ENCODE measurements at places on chromosomes 16 and 17. TPM values are rescaled to one million over a fixed set of nuclear protein-coding genes. Genes with fewer than 3 reads are reported as not detected.
A peak's percentile ranks its signal among the peaks of the same experiment; 100 is the strongest.

GRCh38 chr17:44968225-44969143 lies at the start of gene C1QL1:
Gene C1QL1, minus strand, starts transcription at chr17:44968303. Its CDS starts 255 bp downstream, at chr17:44968048.
- peak; percentile 94 for DNase-seq

DNA sequence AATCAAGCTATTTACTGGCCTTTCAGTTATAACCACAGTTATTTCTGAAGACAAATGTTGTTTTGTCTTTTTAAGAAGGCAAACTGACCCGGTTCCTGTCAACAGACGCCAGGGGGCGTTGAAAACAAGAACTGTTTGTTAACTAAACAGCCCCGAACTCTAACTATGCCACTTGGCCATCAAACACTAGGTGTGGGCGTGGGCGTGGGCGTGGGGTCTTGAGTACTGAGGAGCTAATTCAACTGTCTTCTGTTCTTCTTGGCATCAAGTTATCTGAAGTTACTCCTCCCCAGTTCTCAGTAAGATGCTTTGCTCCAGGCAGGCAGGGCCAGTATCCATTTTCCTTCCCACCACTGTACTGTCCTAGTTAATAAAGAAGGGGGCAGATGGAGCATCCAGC lies 63.3 kb upstream of the MTMR4 start:
- no peak for DNase-seq

DNA sequence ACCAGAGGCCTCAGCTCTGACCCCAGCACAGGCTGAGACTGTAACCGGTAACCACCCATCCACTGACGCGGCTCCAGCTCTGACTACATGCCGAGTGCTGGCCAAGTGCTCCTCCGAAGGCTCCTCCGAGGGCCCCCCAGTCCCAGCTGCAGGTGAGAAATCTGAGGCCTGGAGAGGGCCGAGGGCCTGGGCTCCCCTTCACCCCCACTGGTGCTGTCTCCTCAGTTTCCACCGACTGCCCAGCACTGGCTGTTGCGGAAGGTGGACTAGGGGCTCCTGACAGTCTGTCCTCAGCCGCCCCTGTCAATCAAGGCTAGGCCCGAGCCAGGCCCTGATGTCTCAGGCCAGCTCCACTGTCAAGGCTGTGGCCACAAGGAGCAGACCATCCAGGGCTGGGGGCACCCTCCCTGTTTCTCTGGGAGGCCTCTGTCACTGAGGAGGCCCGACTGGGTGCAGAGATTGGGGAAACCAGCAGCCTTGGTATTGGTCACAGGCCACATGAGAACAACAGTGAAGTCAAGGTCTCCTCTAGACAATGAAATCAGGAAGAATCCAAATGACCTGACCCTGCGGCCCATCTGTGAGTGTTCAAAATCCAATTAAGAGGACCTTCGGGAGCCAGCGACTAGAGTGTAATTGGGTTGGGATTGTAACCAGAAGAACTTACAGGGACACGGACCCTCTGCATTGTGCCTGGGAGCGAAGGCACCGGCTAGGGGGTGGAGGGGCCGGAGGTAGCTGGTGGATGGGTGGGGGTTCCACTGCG lies 5.1 kb downstream of the TMEM235 start:
- no peak for DNase-seq

DNA sequence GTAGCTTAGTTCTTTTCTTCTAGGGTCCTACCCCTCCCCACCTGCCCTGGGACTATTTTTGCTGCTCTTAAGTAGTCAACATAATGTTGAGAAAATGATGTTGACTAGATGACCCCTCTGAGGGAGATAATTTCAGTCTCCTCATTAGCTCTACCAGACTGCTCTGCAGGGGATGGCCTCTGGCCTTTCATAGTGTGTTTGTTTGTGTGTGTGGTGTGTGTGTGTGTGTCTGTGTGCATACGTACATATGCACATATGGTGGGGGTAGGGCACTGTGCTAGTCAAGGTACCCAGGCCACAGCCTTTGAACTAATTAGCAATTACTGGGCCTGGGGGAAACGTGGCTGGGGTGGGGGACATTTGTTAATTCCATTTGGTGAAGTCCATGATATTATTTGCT lies 254.0 kb downstream of the SHISA9 start:
- DNase-seq, result no peak

DNA sequence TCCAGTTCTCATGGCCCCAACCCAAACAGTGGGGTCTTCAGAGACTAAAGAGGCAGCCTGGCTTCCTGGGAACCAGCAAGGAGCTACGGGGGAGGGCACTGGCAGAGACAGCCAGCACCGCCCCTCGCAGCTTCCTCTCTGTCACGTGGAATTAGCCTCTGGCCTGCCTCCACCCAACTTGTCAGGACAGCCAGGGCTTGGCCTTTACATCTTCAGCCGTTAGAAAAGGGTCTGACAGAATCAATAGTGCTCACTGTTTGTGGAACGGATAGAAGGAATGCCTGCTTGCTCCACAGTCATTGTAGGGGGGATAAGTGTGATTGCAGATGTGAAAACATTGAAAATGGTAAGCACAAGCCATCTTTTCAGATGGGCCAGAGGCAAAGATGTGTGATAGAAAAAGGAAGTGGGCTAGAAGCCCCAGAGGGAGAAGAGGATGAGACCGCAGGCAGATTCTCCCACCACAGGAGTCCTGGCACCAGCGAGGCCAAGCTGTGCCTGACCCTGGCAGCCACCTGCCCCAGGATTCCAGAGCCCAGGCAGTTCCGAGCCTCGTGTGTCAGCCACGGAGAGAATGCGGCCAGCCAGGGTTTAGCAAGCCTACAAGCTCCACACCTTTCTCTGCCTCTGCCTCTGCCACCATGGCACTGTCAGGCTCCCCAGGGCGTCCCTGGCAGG lies 18.6 kb downstream of the GRIN2C start:
- no peak for DNase-seq

DNA sequence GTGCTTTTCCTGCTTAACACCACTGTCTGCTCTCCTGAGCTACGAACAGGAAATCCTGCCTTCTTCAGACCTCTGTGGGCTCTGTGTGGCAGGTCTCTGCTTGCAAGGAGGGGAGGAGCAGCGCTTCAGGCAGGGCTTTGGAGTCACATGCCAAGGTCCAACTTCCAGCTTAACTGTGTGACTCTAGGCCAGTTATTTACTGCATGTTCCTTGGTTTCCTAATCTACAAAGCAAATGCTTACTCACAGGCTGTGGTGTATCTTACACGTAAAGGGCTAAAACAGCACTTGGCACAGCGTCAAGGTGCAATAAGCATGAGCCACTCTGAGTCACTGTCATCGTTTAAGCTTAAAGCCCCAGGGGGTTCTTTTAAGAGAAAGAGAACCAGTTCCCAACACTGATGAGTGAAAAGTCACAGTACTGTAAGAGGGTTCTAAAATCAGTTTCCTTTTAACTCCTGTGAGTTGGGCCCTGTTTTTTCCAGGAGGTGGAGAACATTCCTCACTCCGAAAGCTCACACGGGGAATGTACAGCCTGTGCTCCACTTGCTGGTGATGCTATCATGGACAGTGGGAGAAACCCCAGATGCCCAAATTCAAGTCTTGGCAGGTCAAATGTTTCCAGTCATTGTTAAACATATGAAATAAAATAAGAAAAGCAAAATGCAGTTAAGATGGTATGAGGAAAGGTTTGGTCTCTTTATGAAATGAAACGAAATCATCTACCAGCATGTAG lies 54.1 kb upstream of the BCAR1 start:
- no peak for DNase-seq

The KRTAP4-6 gene
- total RNA-seq, result not detected

DNA sequence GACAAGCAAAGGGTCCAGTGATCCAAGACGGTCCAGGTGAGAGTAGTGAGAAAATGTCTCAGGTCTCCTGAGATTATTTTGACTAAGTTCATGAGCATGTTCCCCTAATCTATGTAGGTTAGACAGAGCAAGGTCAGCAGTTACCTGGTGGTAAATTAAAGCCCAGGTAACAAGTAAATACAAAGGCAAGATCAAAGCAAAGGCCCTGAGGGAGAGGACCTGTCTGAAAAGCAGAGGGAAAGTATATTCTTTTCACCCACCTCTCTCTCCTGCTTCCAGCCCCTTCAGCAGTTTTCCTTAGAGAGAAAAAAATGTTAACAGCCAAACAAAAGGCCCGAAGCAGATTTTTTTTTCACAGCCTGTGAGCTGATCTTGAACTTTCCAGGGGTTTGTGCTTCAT lies 302.7 kb downstream of the MAP2K6 start:
- DNase-seq, result no peak

The OR3A2 gene
- 0.65 TPM for total RNA-seq

- DNase-seq, result no peak
Measured at GRCh38 chr16:407253-407652, 5.6 kb downstream of the DECR2 start.

The FNDC8 gene
- total RNA-seq, result not detected

GRCh38 chr17:62876063-62876462 lies 67.9 kb upstream of the MARCHF10 start:
- DNase-seq, result no peak

- no peak for DNase-seq
Measured at GRCh38 chr17:16909472-16910246, 62.3 kb downstream of the TNFRSF13B start.

DNA sequence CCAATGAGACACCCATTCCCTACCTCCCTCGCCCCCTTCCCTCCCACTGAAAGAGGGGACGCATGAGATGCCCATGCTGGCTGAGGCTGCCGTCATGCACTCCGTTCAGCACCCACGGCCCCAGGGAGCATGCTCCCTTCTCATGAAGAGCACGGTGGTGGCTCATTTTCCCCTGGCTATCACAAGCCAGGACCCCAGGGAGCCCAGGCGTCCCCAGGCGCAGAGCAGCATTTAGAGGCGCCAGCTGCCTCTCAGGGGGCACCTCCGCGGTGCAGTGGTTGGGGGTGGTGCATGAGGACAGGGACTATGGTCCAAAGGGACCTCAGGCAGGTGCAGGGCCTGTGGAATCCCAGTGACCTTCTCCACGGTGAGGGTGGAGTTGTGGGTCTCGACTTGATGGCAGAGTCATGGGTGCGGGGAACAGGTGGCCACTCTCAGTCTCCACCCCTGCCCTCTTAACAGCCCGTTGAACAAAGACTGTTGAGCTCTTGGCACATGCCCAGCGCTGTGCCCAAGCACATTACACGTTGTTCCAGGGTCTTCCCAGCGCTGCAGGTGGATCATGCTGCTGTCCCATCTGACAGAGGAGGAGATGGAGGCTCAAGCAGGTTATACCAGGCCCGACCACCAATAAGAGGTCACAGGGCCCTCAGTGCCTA lies 13.6 kb downstream of the KIF19 start:
- no peak for DNase-seq

DNA sequence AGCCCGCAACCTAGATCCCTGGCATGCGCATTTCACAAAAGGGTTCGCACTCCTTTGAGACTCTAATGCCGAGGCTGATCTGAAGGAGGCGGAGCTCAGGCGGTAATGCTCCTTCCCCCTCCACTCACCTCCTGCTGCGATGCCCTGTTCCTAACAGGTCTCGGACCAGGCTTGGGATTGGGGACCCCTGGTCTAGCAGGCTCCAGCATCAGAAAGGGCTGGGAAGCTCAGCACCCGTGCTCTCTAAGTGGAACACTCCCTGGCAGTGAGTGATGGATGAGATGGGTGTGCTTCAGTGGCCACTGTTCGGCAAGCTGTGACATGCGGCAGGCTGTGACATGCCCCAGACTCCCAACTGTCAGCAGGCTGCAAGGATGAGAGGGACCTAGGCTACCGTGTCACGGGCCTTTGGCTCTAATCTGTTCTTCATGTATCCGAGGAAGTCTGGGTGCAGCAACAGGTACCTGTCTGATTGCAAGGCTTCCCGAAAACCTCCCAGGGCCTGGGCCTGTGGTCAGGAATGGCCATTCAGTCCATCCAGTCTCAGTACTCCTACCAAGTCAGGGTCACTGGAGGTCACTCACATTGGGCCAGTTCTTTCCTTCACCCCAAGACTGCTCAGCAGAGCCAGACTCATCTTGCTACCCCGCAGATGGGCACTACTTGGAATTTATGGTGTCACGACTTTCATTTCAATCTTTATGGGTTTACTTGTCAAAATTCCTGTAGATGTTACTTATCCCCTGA lies 1.3 kb upstream of the ST6GALNAC2 start:
- DNase-seq, result no peak

GRCh38 chr17:50362661-50363060 lies 10.3 kb downstream of the MRPL27 start:
- DNase-seq, result no peak

DNA sequence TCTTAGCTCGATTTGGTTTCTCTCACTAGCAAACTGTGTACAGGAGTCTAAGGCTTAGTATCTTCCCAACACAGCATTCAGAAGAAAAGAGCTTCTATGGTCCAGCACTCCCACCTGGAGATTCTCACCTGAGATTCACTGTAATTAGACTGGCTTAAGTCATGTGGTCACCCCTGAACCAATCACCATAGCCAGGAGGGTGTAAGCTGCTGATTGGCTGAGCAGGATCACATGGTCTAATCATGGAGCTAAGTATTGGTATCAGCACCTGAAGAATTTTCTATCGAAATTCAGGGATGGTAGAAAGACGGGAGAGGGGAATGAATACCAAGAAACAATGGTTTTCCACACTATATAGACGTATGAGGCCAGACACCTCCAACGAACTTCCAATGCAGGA lies 359.8 kb upstream of the ERCC4 start:
- peak; percentile 83 for DNase-seq

- DNase-seq, result no peak
Measured at GRCh38 chr17:27339836-27340550, 46.1 kb downstream of the WSB1 start.

The KCNH6 gene
- not detected for total RNA-seq

The CPHXL2 gene
- not detected for total RNA-seq

- DNase-seq, result no peak
Measured at GRCh38 chr17:72145962-72146361, 25.1 kb downstream of the SOX9 start.
